NCI-H226 (cell line): ENCODE measurements at places on chromosomes 13 and 19.

- DNase-seq, result no peak
Measured at GRCh38 chr13:75691183-75691582, 55.1 kb downstream of the LMO7 start.

GRCh38 chr13:20391597-20392452, 133.8 kb downstream of the CRYL1 start:
- no peak for DNase-seq

DNA sequence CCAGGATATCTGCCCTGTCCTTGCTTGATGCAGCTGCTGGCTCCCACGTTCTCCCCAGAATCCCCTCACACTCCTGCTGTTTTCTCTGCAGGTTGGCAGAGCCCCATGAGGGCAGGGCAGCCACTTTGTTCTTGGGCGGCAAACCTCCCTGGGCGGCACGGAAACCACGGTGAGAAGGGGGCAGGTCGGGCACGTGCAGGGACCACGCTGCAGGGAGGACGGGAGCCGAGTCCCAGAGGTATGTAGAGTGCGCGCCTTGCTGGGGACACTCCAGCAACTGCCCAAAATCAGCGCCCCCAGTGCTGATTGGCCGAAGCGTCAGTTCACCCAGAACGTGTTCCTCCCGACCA, 30.3 kb upstream of the MIER2 start:
- DNase-seq, result no peak

DNA sequence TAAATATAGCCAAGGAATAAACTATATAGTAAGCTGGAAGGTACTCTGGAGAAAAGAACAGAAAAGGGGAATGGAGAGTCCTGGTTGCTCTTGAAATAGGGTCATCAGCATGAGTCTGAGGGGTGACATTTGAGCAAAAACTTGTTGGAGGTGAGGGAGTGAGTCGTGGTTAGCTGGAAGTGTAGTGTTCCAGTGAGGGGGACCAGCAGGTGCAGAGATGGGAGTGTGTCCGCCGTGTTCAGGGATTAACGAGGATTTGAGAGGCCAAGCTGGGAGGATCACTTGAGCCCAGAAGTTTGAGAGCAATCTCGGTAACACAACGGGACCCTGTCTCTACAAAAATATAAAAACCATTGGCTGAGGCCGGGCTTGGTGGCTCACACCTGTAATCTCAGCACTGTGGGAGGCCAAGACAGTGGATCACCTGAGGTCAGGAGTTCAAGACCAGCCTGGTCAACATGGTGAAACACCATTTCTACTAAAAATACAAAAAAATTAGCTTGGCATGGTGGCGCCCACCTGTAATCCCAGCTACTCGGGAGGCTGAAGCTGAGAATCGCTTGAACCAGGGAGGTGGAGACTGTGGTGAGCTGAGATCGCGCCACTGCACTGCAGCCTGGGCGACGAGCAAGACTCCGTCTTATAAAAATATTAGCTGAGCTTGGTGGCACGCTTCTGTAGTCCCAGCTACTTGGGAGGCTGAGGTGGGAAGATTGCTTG, 1.1 kb downstream of the SUPT5H start:
- no peak for DNase-seq

DNA sequence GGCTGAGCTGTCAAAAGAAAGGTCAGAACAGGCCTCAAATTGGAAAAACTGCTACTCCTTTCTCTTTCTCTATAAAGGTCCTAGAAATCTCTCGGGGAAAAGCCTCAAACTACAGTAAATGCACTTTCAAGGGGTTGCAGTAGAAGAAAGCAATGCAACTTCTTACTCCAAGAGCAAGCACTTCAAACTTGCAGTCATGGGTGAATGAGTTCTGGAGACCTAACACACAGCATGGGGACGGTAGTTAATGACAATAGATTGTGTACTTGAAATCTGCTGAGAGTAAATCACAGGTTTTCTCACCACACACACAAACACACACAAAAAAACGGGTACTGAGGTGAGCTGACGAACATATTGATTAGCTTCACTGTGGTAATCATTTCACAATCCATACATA, 11.8 kb downstream of the TUBGCP3 start:
- no peak for DNase-seq

GRCh38 chr13:83117046-83117445, 765.2 kb downstream of the SLITRK1 start:
- DNase-seq, result no peak

- no peak for DNase-seq
Measured at GRCh38 chr19:47271949-47272348, 2.7 kb upstream of the INAFM1 start.

GRCh38 chr19:28003543-28003942, 1209.4 kb downstream of the UQCRFS1 start:
- DNase-seq, result no peak

GRCh38 chr19:53942001-53942786, 20.5 kb upstream of the CACNG8 start:
- DNase-seq, result no peak

GRCh38 chr13:21871919-21872318, 201.0 kb downstream of the FGF9 start:
- no peak for DNase-seq

DNA sequence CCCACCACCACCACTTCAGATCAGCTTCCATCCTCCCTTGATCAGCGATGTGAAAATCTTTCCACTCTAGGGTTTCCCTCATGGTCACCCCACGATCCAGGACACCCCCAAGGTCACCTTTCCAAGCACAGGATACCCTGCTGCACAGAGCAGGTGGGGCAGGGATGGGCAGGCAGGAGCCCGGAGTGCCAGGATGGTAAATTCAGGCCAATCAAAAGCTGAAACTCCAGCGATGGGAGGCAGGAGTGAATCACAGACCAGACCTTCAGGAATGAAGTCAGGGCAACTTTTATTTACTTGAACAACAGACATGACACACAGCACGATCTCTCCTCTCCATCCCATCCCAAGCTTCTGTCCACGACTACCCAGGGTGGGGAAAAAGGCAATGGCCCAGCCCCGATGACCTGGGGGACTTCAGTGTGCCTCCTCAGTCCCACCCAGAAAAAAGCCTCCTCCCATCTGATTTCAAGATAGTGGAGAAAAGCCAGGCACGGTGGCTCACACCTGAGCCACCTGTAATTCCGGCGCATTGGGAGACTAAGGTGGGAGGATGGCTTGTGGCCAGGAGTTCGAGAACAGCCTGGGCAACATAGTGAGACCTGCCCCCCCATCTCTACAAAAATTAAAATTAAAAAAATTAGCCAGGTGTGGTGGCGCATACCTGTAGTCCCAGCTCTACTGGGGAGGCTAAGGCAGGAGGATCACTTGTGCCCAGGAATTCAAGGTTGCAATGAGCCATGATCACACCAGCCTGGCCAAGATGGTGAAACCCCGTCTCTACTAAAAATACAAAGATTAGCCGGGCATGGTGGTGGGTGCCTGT, 39.2 kb downstream of the ZSWIM4 start:
- peak; percentile 23 for DNase-seq

DNA sequence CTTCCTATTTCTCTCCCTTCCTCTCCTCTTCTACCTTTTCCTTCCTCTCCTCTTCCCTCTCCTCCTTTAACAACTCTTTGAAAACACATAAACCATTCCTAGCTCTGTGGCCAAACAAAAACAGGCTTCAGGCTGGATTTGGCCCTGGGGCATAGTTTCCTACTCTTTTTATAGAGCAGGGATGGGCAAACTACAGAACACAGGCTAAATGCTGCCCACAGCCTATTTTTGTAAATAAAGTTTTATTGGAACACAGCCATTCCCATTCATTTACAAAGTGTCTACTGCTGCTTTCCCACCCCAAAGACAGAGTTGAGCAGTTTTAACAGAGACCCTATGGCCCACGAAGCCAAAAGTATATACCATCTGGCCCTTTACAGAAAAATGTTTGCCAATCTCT, 35.4 kb downstream of the LHFPL6 start:
- DNase-seq, result no peak

DNA sequence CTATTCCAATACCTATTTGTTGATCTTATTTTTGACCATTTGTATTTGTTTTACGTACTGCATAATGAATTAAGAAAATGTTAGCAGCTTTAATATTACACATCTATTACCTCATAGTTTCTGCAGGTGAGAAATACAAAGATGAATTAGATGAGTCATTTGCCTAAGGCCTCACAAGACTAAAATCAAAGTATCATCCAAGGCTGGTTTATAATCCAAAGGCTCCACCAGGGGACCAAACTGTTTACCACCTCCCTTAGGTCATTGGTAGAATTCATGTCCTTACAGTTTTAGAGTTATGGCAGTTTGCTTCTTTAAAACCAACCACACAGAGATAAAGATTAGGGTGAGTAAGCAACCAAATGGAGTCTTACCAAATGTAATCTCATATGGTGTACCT, 848.1 kb downstream of the SLITRK6 start:
- peak; percentile 3 for DNase-seq

- no peak for DNase-seq
Measured at GRCh38 chr13:112447306-112447705, 71.2 kb downstream of the SPACA7 start.

GRCh38 chr13:25766991-25767390, 284.8 kb downstream of the SHISA2 start:
- no peak for DNase-seq

DNA sequence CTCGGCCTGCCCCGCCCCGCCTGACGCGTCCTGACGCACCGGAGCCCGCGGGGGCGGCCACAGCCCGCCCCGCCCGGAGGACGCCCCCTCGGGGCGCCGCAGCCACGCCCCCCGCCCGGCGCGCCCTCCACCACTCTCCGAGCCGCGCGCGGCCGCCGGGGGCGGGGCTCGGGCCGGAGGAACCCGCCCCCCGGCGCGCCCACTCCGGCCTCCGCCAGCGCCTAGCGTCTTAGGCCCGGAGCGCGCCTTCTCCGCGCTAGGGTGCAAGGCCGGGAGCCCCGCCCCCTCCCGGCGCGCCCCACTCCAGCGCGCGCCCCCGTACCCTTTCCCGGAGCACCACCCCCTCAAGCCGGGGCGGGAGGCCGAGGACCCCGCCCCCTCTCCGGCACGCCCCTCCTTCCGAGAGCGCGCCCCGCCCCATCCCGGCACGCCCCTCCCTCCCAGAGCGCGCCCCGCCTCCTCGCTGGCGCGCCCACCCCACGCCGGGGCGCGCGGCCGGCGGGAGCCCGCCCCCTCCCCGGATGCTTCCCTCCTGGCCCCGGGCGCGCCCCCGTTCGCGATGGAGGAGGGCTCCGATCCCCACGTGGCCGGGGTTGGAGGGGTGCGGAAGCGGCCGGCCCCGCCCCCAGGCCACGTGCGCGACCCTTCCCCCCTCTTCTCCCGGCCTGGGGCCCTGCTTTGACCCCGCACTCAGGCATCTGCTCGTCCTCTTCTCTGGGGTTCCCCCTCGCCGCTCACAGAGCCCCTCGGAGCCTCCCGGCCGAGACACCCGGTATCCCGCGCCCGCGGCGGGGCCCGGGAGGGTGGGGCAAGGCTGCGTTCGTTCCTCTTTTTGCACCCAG, 480 bp upstream of the KLF16 start:
- DNase-seq, result peak; percentile 88

- no peak for DNase-seq
Measured at GRCh38 chr13:36903925-36904595, 16.0 kb downstream of the SMAD9 start.

GRCh38 chr13:102856557-102856956, 10.7 kb downstream of the ERCC5 start:
- DNase-seq, result no peak
